ENCODE measurements at places on chromosomes 16 and 17.

DNA sequence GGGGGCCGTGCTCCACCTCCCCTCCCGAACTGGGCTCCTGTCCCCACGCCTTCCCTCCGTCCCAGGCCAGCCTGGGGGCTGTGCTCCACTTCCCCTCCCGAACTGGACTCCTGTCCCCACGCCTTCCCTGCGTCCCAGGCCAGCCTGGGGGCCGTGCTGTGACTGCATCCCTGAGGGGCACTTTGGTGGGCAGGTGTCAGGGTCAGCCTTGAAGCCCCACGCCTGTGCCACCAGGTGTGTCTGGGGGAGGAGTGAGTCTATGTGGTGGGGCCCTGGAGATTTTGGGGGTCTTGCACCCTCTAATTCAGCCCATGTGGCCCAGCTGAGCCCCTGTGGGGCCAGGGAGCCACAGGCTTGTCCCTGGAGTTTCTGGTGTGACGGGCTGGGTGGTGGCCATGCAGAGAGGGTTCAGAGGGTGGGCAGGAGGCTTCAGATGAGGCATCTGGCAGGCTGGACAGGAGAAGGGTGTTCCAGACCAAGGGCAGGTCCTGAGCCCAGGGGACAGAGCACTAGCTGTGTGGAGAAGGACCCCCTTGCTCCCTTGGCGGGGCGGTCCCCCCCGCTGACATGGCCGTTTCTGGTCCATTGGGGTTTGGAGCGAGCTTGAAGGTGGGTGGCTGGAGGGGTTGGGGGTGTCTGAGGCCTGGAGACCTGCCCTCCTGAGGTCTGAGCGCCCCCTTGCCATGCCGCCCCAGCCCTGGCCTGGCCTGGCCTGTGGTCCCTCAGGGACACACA lies 8.2 kb downstream of the NHERF2 start:
- DNase-seq, result no peak

DNA sequence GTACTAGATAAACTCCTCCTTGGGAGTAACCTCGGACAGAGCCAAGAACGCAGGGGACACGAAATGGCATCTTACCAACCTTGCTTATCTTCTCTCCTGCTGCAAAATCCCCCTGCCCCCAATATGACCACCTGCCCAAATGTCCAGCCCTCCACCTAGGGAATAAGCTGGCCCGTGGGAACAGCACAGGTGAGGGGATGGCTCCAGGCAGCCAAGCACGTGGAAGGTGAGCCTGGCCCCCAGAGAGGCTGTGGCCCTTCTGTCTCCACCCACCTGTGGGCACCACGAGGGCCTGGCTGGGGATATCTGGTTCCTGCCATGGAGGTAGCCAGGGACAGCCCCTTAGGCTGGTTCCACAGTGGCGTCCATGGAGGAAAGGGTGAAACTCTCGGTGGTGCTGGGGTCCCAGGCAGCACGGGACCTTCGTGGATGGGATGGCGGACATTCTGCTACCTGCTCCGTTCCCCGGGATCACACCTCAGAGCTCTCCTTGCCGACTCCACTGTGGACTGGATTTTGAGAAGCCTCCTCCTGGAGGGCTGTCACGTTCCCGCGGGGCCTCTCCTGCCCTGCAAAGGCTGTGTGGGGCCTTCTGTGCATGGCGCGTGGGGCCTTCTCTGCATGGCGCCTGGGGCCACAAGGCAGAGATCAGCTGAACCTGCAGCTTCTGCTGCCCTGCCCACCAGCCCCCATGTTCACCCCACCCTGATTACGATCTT lies 388.5 kb upstream of the TNRC6C start:
- no peak for DNase-seq

GRCh38 chr17:73841431-73842060 lies 197.3 kb upstream of the SDK2 start:
- DNase-seq, result no peak

DNA sequence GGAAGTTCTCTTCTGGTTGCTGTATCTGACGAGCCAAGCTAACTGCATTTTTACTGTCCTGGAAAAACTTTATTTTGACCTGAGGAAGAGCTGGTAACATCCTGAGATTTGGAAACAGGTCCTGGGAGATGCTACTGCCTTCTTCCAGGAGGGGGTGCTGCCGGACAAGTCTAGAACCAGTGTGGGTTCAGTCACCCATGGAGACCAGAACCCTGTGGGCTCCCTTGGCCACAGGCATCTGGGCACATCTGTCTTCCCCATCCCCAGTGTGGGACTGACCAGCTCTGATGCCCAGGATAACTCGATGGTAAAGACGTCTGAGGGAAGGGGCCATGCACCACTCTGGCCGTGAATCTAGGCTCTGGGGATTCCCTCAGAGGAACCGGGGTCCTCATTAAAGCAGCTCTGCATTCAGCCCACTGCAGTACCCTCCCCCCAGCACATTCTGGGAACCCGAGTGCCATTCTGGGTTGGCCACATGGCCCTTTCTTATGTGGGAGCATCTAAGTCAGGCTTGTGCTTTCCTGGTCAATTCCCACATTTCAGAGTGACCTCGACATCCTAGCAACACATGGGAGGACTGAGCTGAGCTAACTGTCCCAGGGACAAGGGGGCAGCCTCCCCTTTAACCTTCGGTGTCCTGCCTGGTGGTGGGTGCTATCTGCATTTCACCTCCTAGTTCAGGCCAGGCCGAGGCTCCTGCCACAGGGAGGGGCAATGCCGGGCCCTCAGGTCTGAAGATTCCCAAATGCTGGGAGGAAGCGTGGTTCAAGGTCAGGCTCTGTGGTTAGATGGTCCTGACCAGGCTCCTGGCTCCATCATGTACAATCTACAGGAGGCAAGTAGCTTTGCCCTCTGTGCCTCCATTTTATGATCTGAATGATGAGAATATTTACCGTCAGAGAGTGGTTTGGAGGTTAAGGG lies 6.4 kb downstream of the C16orf86 start:
- DNase-seq, result peak; percentile 24

DNA sequence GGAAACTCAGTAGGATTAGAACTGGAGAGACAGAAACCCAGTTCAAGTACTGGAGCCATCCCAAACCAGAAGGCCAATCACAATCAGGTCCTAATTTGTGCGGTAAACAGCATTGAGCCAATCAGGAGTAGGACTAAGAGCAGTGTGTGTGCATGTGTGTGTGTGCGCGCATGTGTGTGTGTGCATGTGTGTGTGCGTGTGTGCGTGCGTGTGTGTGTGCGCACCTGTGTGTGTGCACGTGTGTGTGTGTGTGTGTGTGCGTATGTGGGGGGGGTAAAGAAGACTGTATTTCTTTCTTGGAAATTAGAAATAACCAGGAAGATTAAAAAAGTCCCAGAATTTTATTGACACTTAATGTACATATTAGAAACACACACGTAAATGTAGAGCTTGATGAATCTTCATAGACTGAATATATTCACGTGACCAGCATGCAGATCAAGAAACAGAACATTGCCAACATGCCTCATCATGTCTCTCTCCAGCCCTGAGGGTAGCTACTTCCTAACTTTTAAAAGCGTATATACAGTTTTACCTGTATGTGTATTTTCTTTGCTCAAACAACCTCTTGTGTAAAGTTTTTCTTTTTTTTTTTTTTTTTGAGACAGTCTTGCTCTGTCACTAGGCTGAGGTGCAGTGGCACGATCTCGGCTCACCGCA lies 919 bp upstream of the DHRS7C start:
- no peak for DNase-seq

DNA sequence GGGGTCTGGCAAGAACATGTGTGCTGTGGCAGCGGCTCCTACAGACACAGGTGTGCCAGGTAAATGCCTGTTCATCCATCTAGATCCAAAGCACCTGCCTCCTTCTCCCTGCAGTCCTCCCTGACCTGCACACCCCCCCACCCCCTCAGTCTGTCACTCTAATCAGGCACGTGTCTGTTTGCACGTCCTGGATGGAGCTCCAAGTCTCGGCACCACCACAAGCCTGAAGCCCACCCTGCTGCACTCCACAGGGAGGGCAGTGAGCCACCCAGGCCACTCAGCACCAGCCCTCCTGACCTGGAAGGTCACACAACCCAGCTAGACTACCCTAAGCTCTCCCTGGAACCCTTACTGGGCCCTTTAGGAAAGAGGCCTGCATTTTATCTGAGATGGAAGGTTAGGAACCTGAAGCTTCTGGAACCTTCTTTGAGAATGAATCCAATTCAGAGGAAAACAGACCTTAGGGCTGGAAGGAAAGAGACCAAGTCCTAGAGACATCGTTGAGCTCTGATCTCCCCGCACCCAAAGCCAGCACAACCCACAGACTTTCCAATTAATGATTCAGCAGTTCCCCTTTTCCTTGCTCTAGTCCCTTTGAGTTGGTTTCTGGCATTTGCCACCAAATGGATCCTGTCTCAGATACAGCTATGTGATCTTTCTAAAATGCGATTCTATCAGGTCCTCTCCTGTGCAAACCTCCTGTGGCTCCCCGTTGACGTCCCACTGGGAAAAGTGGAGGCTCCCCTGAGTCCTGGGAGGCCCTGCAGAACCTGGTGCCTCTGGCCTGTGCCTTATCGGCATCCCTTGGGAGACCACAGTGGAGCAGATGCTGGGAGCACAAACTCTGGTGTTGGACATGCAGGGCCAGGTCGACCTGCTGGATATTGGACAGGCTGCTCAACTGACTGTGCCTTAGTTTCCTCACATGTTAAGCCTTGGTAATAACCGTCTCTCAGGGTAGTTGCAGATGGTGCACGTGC lies 67.9 kb downstream of the PRMT7 start:
- no peak for DNase-seq

- DNase-seq, result no peak
These were observed 15.2 kb upstream of the C17orf78 start for GRCh38 chr17:37360632-37361031.

DNA sequence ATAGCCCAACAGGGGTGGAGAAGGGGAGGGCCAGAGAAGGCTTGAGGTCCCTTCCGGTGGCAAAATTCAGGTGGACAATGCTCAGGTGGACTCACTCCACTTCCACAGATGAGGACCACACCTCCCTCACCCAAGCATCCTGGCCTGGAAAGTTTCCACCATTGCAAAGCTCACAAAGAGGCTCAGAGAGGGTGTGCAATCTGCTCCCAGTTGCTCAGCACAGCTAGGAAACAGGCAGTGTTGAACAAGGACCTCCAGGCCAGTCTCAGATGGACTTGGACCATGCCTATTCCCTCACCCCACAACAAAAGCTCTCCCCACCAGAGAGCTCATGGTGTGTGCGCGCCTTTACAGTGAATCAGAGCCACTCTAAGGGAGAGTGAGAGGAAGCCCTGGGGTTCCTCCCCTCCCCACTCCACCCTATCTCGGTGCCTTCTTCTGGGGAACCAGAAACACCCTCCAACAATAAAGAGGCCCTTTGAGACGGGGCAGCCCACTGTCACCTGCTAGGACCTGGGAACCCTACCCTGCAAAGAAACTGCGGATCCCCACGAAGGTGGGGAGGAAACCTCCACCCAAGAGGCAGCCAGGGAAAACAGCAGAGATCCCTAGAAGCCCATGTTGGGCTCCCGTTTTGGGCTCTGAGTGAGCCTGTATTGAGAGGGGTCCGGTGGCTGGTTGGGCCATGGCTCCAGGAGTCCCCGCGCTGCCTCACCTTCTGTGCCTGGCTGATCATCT lies 1.6 kb downstream of the FAM83G start:
- no peak for DNase-seq

DNA sequence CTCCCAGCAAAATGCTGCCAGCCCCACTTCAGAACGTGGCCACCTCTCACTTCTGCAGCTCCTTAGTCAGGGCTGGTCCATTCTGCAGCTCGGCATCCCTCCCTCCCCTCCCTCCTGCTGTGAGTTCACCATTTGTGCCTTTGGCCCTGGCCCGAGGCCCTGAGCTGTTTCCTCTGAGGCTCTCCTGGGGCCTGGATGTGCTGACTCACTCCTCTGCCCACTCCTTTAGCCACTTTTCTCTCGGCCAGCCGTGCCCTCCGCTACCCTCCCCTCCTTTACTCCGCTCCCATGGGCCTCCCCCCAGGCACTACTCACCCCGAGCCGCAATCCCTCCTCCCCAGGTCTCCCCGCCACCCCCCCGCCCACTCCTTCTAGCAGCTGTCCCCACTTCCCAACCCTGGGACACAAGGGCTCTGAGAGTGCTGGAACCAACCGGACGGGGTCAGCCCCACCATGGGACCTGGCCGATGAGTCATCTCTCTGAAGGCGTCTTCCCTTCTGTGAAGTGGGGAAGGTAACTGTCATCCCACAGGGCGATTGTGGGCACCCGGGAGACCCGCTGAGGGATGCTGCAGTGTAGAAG lies 11.5 kb downstream of the KCNG4 start:
- no peak for DNase-seq

DNA sequence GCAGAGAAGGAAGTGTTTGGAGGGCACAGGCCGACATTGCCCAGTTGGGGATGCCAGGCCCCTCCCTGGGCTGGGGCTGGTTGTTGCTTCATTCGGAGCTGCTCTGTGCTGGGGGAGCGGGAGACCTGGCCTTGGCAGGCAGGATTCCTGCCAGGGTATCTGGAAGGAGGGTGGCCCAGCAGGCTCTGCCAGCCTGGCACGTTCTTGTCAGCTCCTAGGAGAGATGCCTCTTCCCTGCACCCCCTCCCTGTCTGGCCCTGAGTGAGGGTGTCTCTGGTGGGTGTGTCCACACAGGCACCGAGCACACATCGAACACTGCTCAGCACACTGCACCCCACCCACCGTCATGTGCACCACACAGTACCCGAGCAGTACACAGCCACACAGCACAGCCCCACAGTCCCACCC lies 35.2 kb downstream of the ARHGAP23 start:
- DNase-seq, result no peak

DNA sequence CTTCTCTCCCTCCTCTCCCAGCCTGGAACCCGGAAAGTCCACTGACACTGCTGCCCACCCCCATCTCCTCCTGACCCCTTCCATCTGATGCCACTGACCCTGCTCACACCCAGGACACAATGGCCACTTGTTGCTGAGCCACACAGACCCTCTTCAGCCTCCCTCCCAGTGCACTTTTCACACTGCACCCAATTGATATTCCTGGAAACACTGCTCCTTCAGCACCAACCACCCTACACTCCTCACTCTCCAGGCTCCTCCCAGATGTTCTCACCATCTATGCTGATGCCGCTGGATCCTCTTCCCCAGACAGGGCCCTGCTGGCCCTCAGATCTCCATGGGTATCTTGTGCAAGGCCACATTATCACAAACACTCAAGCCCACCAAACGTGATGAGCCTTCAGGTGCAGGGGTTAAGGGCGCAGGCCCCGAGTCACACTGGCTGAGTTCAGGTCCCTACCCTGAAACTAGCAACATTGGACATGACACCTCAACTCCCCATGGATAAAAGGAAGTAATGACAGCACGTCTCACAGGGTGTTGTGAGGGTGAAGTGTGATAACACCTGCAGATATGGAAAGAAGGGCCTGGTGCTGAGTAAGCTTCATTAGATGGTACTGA lies 238.1 kb downstream of the ZNF423 start:
- no peak for DNase-seq

DNA sequence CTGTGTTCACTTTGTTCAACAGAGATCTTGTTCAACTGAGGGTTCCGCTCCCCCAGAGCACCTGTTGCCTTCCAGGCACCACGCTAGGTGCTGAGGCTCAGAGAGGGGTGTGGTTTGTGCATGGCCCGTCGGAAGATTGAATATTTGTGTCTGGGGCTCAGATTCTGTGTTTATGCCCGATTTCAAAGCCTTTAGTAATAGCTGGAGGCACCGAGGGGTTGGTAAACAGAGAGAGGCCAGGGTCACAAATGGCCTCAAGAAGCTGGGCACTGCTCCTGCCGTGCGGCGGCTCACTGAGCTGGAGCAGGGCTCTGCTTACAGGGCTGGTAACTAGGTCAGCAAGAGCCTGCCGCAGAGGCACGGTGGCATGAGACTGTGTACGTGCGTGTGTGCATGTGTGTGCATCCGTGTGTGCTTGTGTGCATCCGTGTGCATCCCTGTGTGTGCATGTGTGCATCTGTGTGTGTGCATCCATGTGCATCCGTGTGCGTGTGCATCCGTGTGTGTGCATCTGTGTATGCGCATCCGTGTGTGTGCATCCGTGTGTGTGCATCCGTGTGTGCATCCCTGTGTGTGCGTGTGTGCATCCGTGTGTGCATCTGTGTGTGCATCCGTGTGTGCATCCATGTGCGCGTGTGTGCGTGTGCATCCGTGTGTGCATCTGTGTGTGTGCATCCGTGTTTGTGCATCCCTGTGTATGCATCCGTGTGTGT lies 5.4 kb downstream of the ITGAE start:
- no peak for DNase-seq

Measured in activated CD4-positive, CD25-positive, alpha-beta regulatory T cell (primary cell).